ENCODE measurements at places on chromosomes 7 and 10.

GRCh38 chr7:16975712-16976111 is 93.9 kb upstream of the AGR3 start:
- DNase-seq, result no peak

- DNase-seq, result no peak
Measured at GRCh38 chr7:129940329-129940728, 12.4 kb downstream of the UBE2H start.

GRCh38 chr10:15118615-15119014 is 21.5 kb downstream of the RPP38 start:
- no peak for DNase-seq

- no peak for DNase-seq
Measured at GRCh38 chr7:92735707-92736106, 100.7 kb downstream of the CDK6 start.

DNA sequence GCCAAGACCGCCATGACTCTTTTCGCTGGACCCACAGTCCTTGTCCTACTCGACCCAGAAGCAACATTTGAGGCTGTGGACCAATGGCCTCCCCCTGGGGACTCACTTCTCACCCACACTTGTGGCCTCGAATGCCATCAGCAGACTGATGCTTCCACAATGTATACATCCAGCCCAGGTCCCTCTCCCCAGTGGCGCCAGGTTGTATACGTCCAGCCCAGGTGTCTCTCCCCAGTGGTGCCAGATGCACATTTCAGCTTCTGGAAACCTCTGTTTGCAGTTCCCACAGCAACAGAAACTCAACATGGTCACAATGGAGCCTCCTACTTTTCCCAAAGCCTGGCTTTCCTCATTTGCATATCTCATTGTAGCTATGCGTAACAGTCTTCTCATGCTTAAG is 210.5 kb upstream of the RNF32 start:
- DNase-seq, result no peak
